NCI-H1092 (cell line): ENCODE measurements at places on chromosomes 11 and 22.

DNA sequence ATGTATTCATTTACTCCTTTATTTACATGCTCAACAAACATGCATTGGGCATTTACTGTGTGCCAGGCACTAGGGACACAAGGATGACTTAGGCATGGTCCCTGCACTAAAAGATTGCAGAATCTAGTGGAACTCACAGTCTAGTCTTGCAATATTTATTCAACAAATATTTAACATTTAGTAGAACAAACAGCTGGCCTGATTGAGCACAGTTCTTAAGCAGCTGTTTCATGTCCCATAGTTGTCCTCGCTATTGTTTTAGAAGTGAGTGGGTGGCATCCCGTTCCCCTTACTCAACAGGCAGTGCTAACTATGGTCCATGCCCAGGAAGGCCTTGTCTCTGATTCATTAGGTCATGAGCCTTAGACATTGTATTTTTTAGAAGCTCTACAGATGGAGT lies 459.9 kb upstream of the CADM1 start:
- DNase-seq, result no peak

DNA sequence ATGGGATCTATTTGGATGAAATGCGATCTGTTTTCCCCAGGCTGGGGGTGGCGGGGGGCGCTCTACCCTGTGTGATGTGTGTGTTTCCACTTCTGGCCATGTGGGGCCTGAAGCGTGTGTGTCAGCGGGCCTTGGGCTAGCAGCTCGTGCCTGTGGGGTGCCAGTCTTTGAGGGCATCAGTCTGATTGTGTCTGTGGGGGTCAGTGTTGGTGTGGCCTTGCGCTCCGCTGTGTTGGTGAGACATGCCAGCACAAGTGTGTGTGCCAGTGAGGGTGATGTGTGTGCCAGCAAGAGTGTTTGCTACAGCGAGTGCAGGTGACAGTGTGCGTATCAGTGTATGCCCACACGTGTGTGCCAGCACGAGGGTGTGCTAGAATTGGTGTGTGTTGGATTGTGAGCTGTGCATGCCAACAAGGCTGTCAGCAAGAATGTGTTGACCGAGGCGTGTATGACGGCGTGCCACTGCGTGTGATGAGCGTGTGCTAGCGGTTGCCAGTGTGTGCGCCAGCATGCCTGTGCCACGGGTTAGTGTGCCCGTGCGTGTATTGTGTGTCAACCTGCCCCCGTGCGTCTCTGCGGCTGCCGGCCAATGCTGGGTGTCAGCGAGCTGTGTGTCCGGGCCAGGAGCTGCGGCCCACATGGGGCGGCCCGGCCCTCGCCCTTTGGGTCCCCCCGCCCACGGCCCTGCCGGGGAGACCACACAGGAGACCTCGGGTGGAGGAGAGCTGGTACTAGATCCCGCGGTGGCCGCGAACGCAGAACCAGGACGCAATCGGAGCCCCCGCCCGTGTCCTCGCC lies 519 bp downstream of the ARRB1 start:
- DNase-seq, result no peak

DNA sequence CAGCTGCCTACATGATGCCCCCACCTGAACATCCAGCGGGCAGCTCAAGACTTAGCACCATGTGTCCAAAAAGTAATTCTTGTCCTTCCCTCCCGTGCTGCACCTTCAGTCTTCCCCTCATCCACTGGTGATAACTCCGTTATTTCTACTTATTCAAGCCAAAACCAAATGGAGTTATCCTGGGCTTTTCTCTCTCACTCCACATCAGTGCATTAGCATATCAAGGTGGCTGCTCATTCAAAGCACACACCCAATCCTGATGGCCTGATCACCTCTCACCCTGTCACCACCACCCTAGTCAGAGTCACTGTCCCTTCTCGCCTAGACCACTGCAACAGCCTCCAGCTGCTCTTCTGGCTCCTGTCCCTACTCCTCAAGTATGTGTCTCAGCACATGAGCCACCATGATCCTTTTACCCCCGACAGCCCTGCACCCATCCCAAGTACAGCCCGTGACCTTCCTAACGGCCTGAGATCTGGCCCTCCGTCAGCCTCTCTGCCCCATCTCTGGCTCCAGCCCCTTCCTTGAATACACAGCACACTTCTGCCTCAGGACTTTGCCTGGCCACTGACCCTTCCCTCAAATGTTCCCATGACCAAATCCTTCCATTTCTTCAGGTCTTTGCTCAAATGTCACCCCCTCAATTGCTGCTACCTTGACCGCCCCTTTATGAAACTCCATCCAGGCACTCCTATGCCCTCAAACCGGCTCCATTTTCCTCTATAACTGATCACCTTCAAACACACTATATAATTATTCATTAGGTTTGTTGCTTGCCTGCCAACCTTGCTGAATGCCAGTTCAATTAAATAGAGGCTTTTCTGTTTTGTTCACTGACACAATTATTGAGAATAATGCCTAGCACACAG lies 19.7 kb upstream of the SLC25A1 start:
- no peak for DNase-seq

GRCh38 chr11:129273322-129273721 lies 81.2 kb upstream of the ARHGAP32 start:
- no peak for DNase-seq

- no peak for DNase-seq
Observed at GRCh38 chr22:26889802-26890201, 232.4 kb downstream of the MIAT start.

DNA sequence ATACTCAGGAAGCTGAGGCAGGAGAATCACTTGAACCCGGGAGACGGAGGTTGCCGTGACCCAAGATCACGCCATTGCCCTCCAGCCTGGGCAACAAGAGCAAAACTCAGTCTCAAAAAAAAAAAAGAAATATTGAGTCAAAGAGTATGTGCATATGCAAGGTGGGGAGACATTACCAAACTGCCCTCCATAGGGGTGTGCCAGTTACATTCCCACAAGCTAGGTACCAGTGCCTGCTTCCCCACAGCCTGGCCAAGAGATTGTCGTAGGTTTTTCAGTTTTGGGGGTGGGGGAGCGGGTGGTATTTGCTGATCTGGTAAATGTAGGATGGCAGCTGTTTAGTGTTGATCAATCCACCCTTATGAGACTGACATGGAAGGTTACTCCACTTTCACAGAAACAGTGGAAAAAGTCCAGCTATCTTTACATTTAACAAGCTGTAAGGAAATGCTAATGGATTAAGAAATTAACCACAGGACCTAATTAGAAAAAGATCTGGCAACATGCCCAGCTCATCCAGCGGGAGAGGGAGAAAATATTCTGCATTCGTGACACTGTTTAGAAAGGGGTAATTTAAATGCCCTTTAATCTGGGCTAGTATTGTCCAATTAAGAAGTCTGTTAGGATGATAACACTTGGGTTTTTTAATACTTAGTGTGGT lies 89.4 kb downstream of the PACS1 start:
- DNase-seq, result no peak

DNA sequence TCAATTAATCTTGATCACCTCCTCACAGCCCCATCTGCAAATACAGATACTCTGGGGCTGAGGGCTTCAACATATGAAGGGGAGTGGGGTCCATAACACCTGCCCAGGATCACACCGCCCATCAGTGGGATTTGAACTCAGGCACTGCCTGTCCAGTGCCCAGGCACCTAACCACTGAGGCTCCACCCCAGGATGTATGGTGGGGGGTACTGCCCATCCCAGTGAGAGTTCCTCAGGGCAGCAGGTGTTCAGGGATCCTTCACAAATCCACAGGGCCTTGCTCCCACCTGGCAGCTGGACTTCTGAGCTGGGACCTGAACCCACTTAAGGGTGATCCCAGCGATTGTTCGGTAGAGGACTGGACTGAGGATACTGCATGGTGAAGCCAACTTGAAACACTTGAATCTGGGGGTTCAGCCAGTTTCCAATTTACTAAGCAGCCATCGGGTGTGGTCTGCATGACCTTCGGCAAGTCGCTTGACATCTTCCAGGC lies 33.3 kb downstream of the PRDM11 start:
- DNase-seq, result no peak

- DNase-seq, result no peak
Observed at GRCh38 chr22:26404851-26405421, 24.1 kb upstream of the ASPHD2 start.

- no peak for DNase-seq
Observed at GRCh38 chr22:39379756-39380730, 19.5 kb upstream of the TAB1 start.

DNA sequence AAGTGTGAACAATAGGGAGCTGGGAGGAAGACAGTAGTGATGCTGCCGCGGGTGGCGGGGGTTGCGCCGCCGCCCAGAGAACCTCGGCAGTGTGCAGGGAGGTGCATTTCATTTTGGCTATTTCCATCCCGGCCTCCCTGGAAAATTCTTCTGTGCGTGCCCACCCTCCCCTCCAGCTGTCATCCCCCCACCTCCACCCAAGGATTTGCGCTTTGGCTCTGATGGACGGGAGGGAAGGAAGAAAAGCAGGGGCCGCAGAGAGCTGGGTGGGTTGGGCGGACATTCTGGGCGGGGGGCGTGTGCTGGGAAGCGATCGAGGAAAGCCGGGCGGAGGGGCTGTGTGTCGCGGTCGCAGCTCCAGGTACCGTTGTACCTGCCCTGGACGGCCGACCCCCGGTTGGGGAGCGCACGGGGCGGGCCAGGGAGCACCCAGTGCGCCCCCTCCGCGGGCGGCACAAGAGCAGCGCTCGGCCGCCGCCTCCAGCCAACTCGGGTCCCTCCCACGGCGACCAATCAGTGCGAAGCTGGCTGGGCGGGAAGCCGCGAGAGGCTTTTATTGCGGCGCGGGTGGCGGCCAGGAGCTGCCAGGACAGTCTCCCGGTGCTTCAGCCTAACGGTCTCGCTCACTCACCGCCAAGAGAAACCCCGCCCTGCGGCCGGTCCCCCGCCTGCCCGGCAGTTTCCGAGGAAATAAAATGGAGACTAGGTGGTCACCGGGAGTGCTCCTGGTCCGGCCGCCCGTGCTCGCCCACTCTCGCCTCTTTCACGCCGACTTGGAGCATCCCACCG lies 1.6 kb downstream of the NCAM1 start:
- peak; percentile 92 for DNase-seq

GRCh38 chr11:61901397-61901796 lies 10.1 kb upstream of the FADS3 start:
- DNase-seq, result no peak

DNA sequence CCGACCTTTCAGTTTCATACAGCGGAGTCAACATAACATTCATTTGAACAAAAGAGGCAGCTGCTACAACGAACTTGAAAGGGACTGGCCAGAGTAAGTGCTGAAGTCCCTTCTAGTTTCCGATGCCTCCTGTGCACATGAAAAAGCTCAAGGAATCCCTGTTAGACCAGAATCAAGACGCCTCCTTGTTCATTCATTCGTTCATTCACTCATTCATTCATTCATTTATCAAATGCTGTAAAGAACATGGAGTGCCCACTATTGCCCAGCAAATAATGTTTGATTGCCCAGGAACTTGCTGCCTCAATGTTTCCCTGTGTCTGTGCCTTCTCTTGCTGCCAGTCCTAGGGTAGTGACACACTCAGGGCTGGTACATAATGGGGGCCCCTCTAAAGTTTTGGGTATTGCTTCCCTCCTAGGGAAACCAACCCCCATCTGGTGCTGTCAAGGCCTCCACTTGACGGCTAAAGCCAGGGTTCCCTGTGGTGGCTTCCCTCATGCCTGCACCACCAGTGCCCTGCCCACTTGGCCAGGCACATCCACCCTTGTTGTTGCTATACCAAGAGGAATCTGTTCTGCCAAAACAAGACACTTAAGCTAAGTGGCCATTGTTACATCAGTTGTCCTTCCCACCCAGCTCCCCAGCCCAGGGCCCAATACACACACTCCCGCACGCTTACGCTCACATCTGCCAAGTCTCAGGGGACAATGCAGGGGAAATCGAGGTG lies 3.8 kb downstream of the TMPRSS13 start:
- peak; percentile 72 for DNase-seq

DNA sequence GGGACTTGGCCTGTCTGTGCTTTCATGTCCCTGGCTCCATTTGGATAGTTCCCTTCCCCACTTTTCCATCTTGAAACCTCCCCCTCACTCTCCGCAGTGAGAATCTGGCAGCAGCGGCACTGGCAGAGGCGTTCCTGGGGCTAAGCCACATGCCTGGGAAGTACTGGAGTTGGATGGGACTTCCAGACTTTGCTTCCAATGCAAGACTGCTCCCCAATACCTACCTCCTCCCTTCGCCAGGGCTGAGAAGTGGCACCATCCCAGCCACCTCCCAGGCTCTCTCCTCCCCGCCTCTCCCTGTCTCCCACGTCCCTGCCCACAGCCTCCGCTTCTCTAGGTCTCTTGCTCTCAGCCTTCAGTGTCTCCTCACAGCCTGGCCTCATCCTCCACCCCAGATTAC lies 16.6 kb downstream of the TST start:
- no peak for DNase-seq

DNA sequence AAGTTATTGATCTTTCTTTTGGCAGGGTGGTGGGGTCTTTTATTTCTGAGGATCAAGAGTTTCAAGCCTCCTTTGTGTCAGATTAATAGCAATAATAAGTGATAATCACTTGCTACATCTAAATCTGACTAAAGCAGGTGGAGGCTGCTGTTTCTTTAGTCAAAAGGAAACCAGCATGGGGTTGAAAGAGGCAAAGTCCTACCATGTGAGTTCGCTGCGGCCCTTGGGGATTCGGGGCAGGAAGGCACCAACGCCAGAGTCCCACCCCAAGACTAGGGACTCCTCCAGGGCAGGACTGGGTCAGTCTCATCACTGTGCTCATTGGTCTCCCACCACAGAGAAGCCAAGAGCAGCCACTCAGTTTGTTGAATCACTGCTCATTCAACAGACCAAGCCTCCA lies 73.0 kb downstream of the TENM4 start:
- no peak for DNase-seq

DNA sequence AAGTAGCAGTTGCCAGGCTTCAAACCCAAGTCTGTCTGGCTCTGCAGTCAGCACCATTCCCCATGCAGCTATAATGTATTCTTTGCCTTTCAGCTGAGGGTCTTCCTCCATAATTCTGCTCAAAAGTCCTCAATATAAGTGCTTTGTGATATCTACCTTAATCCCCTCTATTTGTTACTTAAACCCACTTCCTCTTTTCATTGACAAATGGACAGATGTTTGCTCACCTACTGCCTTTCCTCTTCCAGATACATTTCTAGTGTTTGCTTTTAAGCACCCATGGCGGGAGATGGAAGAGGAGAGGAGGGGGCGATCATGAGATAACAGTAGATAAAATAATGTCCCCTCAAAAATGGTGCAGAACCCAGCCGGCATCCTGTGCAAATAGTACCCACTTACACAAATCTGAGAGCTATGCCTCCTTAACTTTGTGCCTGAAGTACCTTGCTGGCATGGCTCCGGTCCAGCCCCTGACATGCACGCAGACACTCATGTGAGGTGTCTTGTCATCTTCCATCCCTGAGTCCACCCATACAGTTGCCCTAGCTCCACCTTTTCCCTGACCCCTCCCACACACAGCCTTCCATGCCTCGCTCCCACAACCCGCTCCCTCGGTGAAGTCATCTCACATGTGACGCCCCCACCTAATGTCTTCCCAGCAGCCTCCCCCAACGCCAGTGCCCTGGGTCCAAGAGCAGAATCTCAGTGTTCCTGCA lies 109.6 kb downstream of the TRIM29 start:
- DNase-seq, result peak; percentile 78

DNA sequence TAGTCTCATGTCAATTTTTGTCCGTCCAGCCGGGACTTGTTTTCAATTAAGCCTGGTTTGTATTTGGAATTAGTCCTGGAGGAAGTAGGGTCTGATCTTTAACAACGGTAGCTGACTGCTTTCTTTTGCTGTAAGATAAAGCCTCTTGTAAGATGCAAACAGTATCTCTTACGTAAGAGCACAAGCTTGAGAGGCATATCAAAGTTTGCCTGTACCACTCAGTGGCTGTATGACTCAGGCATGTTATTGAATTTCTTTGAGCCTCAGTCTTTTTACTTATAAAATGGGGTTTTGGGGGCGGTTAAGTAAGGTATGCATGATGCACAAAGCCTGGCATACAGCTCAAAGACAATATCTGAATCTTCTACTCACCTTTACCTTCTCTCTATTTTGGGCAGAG lies 198.4 kb upstream of the NARS2 start:
- no peak for DNase-seq

- DNase-seq, result no peak
Observed at GRCh38 chr22:48523761-48524160, 1303.9 kb downstream of the BRD1 start.
